ENCODE measurements at places on chromosomes 12 and 14. TPM values are rescaled to one million over a fixed set of nuclear protein-coding genes. Genes with fewer than 3 reads are reported as not detected.
A peak's percentile ranks its signal among the peaks of the same experiment; 100 is the strongest.

SELPLG gene
- total RNA-seq = 0.76 TPM

SLC6A13 gene
- total RNA-seq = 3.5 TPM

HOXC10 gene
- 0.71 TPM for total RNA-seq

ABCB9 gene
- total RNA-seq = 26.5 TPM

CGRRF1 gene
- total RNA-seq = 8.6 TPM

DNA sequence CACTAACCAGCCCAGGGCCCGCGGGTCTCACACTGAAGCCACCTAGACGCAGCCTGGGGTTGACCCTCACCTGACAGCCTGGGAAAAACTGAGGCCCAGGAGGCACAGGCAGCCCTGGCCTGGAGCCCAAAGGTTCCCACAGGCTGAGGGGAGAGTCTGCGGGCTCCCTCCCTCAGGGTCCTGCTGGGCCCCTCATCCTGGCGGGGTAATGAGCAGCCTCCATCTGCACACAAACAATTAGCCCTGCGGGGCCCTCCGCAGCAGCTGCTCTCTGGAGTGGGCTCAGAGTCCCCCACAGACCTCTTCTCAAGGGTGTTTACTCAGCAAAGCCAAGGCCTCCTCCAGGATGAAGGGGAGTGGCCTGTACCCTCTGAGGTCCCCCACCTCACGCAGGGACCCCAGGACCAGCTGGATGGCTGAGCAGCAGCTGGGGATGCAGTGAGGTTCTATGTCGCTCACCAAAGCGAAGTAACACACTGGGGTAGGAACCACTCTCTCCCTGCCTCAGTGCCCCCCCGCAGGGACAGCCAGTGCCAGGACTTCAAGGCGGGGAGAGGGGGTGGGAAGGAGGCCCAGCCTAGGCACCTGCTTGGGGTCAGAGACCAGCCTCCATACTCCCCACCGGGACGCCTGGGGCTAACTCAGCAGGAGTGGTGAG is 7.3 kb downstream of the AKT1 start:
- no peaks in the 10 kb centered on the region for H3K27me3 ChIP-seq
- H3K27ac ChIP-seq = no peak overlapping the region
- peaks cover 6% of the 10 kb centered on the region for H3K36me3 ChIP-seq
- DNase-seq = no peak
- H3K4me1 ChIP-seq = peaks cover 11% of the 10 kb centered on the region

- no peak overlapping the region for H3K4me3 ChIP-seq
- H3K36me3 ChIP-seq = no peaks in the 10 kb centered on the region
- H3K27ac ChIP-seq = no peak overlapping the region
- H3K27me3 ChIP-seq = no peaks in the 10 kb centered on the region
Observed at GRCh38 chr12:130494736-130495135, 157.0 kb downstream of the PIWIL1 start.

DNA sequence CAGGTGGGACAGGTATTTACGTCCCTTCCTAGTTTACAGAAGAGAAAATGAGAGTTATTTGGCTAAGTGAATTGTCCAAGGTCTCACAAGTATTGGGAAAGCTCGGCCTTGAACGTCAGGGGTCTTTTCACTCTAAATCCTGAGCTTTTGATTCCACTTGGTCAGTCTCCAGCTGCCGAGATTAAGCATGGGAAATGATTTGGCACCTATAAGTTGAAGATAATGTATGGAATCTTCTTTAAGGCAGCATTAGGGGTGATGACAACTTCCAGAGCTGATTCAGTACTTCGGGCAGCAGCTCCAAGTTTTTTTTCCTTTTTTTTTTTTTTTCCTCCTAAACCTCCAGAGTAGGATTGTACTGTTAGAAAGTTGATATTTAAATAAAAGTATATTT is 722 bp downstream of the FAM234B start:
- no peak for DNase-seq
- no peak overlapping the region for H3K27ac ChIP-seq
- H3K4me3 ChIP-seq = peak overlapping the region; percentile 80

DNA sequence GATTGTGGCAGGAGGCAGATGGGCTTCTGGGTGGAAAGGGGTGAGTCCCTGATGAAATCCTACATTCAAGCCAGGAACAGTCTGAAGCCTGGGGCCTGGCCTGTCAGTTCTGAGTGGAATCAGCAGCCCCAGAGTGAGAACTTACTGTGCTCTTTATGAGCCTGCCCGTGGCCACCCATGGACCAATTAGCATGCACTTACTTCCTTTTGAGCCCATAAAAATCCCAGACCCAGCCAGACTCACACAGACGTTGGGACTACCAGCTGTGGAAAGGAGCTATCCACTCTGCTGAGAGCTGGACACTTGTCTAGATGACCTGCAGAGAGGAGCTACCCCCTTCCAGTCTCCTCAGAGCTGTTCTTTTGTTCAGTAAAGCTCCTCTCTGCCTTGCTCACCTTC is 104.5 kb downstream of the MNAT1 start:
- H3K4me1 ChIP-seq = no peaks in the 10 kb centered on the region
- H3K27me3 ChIP-seq = no peaks in the 10 kb centered on the region
- H3K36me3 ChIP-seq = no peaks in the 10 kb centered on the region
- DNase-seq = no peak

DNA sequence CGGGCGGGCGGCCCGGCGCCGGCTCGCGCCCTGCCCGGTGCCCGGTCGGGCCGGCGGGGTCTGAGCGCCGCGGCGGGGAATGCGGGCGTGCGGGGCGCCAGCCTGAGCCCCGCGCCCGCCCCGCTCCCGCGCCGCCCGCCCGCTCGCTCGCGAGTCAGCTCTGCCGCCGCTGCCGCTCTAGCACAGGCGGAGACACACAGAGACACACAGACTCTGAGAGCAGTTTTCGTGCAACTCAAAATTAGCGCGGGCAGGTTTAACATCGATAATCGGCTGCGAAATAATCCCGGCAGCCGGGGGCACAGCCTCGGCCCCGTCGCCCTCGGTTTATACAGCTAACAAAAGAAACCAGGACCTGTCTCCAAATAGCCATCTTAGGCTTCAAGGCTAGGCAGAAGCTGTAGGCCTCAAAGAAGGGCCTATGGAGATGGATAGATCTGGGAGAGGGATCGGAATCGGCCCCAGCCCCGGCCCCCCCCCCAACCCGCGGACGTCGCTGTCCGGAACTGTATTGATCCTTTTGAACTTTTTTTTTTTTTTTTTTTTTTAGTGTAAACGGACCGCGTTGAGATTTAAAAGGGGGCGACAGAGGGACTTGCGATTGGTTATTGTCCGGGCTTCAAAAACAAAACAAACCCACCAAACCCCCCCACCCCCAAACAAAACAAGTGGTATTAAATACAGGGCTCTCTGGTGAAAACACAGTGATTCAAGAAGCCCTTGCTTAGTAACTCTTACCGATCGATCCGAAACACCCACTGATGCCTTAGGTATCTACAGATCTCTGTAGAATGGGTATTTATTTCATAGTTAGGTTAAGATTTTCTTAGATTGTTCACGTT is 1.1 kb downstream of the ARID2 start:
- H3K27ac ChIP-seq = peak overlapping the region; percentile 61
- peak; percentile 23 for DNase-seq
- no peaks in the 10 kb centered on the region for H3K27me3 ChIP-seq
- H3K36me3 ChIP-seq = peaks cover 65% of the 10 kb centered on the region
- no peaks in the 10 kb centered on the region for H3K4me1 ChIP-seq

DNA sequence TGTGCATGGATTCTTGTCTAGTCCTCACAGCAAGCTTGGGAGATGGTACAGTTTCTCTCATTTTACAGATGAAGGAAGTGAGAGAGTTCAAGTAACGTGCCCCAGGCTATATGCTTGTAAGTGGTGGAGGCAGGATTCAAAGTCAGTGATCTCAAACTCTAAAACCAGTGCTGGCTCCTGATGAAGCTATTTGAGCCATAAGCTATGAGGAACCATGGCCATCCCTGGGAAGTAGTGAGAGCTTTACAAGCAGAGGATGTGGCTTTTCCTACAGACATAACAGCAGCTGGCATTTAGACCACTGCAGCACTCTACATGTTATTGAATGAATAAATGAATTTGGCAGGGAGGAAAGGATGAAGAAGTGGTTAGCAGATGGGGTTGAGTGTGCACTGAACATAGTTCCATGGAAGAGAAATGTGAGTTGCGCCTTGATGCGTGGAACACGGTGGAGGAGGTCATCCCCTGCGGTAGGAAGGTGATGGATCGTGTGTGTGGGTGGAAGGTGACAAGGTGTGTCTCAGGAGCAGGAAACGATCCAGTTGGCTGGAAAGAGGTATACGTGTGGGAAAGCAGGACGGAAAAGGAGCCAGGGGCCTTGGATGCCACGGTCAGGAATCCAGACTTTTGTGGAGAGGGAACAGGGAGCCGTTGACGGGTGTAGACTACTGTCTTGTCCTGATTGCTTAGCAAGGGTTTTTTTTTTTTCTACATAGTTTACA is 65.2 kb downstream of the RFX4 start:
- H3K4me1 ChIP-seq = peaks cover 67% of the 10 kb centered on the region
- DNase-seq = peak; percentile 16
- H3K27ac ChIP-seq = peak overlapping the region; percentile 90
- peak overlapping the region; percentile 12 for H3K4me3 ChIP-seq

Measured in Calu3 (cell line).